Esophagus squamous epithelium (tissue), 5 donors: ENCODE measurements at places on chromosomes 7 and 10. TPM values are rescaled to one million over a fixed set of nuclear protein-coding genes. Genes with fewer than 3 reads are reported as not detected.

GRCh38 chr10:91214911-91215310 is 5.6 kb upstream of the PCGF5 start:
- H3K27ac ChIP-seq = no peak overlapping the region
- H3K27me3 ChIP-seq = no peaks in the 10 kb centered on the region
- DNase-seq = no peak
- H3K4me1 ChIP-seq = peaks cover 7% of the 10 kb centered on the region
- H3K36me3 ChIP-seq = no peaks in the 10 kb centered on the region
- no peak overlapping the region for H3K4me3 ChIP-seq

DNA sequence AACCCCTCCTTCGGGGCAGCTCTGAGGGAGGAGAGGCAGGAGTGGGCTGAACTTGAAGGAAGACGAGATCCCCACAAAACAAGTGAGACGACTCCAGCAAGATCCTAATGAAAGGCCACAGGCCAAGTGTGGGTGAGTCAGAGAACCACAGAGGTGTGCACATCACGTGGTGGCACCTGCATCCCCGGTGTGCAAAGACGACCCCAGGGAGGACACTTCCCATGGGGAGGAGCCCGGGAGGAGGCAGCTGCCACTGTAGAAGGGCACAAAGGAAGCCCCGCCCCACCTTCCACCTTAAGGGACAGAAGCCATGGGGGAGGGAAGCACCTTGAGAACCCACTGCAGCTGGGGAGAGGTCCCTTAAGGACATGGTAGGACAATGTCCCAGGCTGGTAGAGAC is 45.7 kb downstream of the ESYT2 start:
- H3K36me3 ChIP-seq = no peaks in the 10 kb centered on the region
- H3K4me1 ChIP-seq = peaks cover 12% of the 10 kb centered on the region
- no peaks in the 10 kb centered on the region for H3K27me3 ChIP-seq
- no peak overlapping the region for H3K4me3 ChIP-seq

The CYP17A1 gene
- not detected for total RNA-seq

DNA sequence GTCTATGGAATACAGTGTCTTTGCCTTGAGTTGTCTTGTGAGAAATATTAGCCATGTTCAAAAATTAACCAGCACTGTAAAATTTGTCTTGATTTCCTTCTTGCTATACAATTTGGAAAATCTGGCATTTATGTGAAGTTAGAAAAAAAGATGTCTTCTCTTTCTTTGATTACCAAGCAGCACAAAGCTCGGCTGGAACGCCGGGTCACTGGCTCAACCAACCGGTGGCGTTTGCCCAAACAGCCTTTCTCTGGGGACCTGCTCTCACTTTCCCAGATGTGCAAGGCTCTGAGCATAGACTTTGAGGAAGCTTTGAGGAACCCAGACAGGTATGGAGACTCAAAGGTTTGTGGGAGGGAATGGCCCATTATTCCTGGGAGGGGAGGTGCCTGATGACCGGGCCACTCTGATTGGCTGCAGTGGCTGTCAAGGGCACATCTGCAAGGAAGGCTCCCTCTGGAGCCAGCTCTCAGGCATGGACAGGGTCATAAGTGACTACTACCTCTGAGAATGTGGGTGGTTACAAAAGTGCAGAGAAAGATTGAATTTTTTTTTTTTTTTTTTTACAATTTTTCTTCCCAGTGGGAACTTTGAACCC is 5.6 kb downstream of the BTBD16 start:
- H3K27ac ChIP-seq = no peak overlapping the region
- H3K27me3 ChIP-seq = no peaks in the 10 kb centered on the region
- H3K4me3 ChIP-seq = no peak overlapping the region
- no peaks in the 10 kb centered on the region for H3K36me3 ChIP-seq
- H3K4me1 ChIP-seq = no peaks in the 10 kb centered on the region

DNA sequence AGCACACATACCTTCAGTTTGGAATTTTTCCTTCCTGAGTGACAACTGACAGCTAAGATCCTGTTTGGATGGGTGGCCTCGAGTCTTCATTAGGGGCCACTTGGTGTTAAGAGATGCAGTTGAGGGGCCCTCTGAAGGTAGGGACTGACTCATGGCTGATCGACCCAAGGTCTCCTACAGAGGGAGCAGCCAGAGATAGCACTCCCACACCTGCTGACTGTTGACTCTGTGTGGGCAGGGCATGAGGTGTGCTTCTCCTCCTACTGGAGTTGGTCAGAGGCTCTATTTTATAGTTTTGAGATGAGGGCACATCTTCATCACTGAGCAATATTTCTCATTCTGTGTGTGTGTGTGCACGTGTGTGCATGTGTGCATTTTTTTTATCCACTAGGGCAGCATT is 378.8 kb upstream of the PODXL start:
- H3K4me1 ChIP-seq = no peaks in the 10 kb centered on the region
- H3K4me3 ChIP-seq = no peak overlapping the region

The VIPR2 gene
- 0.18 TPM for total RNA-seq

The UROS gene
- total RNA-seq = 24.9 TPM
